ENCODE measurements at places on chromosomes 2 and 18.

DNA sequence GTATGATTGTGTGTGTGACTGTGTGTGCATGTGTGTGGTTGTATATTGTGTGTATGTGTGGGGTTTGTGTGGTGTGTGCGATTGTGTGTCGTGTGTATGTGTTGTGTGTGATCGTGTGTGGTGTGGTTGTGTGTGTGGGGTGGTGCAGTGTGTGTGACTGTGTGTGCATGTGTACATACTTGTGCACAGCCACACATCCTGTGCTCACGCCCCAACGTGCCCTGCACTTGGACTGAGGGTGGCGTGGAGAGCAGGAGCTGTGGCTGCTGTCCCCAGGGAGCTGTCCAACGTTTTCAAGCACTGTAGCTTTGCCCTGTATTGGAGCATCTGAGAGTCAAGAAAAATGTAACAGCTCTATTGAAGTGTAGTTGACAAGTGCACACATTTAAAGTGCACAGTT is 243.2 kb upstream of the HDAC4 start:
- no peak for DNase-seq

GRCh38 chr2:119809339-119810048 is 49.8 kb downstream of the PTPN4 start:
- no peak for DNase-seq

DNA sequence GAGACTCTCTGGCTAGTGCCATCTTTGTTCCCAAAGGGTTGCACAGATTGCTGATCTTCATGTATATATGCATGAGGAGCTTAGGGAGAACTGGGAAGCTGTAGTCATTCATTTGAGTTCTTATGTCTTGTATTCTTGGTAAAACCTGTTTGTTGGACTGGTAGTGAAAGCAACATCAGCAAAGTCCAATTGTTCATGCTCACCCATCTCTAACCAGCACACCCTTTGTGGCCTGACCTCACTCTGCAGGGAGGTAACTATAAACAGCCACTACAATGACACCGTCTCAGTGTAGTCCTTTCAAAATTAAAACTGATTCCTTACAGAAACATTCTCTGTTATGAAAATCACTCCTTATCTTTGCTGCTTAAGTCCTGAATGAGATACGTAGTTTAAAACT is 13.9 kb upstream of the LMAN1 start:
- no peak for DNase-seq

DNA sequence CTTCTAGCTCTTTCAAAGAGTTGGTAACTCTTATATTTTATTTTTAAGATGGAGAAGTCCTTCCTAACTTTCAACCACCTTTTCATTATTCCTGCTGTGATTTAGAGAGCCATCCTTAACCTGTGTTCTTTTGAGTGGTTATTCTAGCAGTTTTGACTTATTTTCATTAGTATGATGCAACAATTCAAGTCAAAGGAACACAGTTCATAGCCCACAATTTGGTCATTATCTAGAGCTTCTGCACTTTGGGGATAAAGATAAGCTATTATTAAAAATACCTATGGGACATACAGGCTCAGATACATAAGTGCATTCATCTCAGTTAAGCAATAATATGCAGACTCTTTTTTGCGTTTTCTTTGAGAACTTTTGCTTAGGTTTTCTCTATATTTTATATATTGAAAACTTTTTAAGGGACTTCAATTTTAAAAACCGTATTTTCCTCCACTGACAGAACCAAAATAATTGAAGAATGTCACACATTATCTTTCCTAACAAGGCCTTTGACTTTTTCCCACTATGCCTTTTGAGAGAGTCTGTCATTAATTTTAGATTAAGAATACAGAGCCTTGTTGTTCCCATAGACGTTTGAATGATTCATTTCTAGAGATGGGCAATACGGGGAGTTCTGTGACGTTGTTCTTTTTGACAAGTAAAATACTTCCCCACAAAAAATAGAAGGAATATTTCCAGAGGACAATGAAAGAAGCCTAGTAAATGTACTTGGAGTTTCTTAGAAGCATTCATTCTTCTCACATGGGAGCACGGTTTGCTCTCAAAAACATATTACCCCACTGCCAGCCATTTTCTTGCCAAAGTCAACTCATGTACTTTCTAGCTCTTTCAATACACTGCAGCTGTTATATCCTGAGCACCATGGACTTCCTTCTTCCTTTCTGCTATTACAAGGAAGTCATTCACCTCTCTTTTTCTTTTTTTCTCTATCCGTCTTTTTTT is 42.9 kb upstream of the RASGRP3 start:
- no peak for DNase-seq

DNA sequence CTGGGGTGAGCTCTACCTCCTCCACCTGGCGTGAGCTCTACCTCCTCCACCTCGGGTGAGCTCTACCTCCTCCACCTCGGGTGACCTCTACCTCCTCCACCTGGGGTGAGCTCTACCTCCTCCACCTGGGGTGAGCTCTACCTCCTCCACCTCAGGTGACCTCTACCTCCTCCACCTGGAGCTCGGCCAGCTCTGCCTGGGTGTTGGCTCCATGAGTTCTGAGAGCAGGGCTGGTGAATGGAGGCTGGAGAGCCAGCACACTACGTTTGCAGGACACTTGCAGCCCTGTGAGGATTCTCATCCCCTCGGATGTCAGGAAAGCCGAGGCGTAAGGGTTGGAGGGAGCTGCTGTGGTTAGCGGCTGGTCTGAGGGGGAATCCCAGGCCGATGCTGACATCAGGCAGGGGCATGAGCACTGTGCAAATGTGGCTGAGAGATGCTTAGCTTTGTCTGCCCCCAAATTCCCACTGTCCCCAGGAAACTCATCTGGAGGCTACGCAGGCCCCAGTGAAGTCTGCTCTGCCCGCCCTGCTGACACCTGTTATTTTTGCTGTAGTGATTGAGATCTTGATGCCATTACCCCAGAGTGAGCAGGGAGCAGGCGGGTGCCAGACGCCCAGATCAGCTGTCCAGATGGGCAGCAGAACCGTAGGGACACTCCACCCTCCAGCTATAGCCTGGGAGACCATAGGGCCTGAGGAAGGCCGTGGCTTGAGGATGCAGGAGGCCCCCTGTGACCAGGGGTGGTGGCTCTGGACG is 3.3 kb downstream of the CROCC2 start:
- DNase-seq, result no peak

GRCh38 chr18:45920367-45920766 is 46.8 kb downstream of the EPG5 start:
- peak; percentile 1 for DNase-seq

- DNase-seq, result no peak
Observed at GRCh38 chr2:54577944-54578647, 122.0 kb downstream of the SPTBN1 start.

- DNase-seq, result no peak
Observed at GRCh38 chr2:108536133-108536780, 2.0 kb downstream of the LIMS1 start.

DNA sequence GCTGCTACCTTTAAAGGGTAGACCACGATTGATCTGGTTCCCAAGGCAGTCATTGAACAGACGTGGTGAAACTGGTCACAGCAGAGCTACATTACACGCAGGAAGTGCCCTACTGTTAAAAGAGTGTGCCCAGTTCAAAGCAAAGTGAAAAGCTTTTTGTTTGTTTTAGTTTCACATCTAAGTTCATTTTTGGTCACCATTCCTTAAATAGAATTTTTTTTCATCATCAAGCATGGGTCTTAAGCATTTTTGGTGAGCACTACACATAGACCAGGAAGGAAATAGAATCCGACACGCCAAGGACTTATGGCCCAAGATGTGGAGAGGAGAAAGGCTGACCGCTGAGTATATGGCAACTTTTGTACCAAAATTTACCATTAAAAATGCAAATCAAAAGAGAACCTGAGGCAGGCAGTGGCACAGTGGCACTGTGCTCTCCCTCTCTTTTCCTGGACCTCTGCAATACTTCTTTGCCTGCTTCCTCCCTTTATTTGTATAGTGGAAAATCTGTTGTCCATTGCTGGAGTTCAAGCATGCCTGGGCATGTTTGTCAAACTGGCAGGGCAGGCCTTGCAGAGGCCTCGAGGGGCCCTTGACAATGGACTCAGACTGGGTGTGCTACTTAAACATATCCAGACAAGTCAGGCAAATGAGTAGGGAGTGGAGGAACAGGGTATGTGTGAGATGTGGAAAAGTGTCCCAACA is 42.6 kb upstream of the HNRNPA3 start:
- DNase-seq, result peak; percentile 82

- DNase-seq, result no peak
Observed at GRCh38 chr2:144330951-144331673, 188.8 kb downstream of the ZEB2 start.

GRCh38 chr2:43218702-43219382 is 7.6 kb downstream of the ZFP36L2 start:
- no peak for DNase-seq

GRCh38 chr2:216114382-216114713 is 5.2 kb downstream of the XRCC5 start:
- DNase-seq, result no peak

DNA sequence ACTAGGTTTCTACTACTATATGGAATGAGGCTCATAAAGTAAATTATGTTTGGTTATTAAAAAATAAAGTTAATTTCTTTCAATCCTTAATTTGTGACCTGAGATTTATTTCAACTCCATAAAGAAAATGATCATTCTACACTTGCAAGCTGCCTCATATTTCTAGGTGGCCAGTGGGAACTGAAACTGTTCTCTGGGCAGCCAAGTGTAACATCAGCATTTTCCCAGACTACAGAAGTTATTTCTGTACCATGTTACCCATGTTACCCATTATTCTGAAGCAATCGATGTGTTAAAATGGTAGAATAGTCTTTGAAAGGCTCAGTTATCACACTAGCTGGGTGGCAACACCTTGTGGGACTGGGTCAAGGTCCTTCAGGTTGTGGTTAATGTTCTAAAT is 139.3 kb upstream of the FBXO11 start:
- no peak for DNase-seq

DNA sequence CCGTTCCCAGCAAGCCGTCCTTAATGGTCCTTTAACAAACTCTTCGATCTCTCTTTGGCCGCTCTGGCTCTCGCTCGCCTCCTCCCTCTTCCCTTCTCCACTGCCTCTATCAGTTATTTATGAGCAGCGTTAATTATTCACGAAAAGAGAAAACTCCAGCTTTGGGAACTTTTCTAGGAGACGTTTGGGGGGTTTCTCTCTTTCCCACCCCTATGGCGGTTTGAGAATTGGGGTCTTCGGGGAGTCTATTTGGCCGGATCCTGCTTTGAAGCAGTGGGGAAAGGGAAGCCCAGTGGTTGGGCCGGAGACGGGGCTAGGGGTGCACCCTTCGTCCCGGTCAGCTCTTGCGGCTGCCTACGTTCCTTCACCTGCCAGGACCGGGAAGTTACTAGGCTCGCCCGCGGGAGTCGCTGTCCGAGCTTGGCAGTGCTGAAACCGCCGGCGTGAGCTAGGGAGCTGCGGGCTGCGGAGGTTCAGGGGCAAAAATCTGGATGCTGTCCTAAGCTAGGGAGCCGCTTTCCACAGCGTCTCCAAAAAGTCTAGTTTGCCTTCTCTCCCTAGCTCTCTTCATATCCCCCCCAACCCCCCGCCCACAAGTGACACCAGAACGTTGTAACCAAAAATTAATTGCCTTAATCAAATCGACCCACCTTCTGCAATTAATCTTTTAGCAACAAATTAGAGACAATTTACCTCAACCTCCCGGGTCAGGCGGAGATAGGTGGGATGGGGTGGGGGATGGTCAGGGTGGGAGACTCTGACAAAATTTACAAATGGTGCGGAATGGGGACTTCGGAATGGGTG is 8.9 kb upstream of the SKOR2 start:
- no peak for DNase-seq

- DNase-seq, result no peak
Observed at GRCh38 chr2:128319631-128320191, 1.0 kb upstream of the HS6ST1 start.

- no peak for DNase-seq
Observed at GRCh38 chr18:57843386-57843785, 40.3 kb upstream of the ATP8B1 start.

GRCh38 chr2:212730994-212731393 is 192.4 kb upstream of the ERBB4 start:
- no peak for DNase-seq

- no peak for DNase-seq
Observed at GRCh38 chr18:22094358-22094734, 75.0 kb upstream of the GATA6 start.

DNA sequence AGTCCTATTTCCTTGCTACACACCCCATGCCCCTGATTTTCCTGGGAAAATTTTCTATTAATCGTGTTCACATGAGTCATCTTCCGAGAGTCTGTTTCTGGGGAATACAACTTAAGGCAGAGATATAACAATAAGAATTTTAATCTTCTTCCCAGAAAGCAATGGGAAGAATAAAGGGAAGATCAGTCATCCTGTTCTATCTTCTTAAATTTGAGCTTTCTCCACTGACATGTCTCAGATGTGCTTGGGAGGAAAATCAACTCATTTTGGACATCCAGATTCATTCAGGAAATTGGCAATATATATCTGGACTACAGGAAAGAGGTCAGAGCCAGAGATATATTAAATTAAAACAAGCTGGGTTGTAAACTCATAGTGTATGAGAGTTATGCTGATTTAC is 62.3 kb upstream of the SPAG16 start:
- no peak for DNase-seq

DNA sequence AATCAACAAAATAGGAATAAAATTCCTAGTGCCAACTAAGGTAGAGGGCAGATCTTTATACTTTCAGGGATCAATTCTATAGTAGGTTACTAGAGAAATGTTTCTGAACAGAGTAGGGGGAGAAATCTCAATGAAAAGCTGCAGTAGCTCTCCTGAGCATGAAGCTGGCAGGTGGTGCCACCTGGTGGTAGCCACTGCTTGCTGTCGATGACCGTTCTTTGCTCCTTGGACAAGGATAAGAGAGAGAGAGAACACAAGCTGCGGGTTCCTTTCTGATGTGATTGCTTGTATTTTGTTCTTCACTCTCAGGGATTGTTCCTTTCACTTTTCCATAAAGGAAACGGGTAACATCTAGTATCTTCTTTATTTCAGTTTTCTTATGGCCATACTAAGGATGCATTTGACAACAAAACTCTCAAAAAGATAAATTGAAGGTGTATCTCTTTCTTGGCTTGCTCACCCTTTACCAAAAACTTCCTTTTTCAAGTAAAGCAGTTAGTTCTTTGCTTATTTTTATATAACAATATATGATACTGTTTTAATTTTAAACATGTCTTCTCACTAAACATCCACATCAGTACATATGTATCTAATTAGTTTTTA is 18.6 kb upstream of the MRPL19 start:
- DNase-seq, result peak; percentile 17

DNA sequence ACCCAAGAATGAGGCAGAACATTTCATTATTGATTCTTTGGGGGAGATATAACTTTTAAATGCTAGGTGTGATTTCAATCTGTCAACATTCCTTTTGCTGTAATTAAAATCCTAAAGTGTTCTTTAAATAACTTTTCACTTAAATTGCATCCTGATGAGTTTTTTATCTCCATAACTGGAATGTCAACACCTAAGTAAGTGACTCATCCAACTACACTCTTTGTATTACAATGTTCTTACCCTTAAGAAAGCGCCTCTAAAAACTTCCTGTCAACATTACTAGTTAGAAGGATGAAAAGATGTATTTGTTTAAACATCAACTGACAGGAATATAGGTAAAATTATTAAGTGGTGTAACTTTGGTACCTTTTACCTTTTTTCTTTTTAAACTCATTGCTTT is 1657.0 kb downstream of the LRP1B start:
- DNase-seq, result no peak
